ENCODE measurements at places on chromosomes 3 and 15.
A peak's percentile ranks its signal among the peaks of the same experiment; 100 is the strongest.

DNA sequence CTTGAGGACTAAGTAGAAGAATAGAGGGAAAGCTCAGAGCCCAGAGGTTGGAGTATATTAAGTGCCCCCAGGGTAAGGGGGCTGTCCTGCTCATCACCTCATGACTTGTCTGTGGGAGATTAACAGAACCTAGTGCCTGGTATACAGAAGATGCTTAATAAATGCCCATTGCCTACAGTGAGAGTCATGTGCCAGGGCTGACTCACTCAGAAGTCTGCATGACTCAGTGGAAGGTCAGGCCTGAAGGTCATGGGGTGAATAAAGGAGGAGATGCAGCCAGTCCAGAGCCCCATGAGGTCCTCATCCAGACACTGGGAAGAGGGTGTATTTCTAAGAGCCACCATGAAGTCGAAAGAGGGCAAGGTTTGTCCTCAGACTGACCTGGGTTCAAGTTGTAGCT, 62.5 kb upstream of the TLE3 start:
- DNase-seq = no peak

GRCh38 chr3:4771243-4771642, 208.0 kb upstream of the BHLHE40 start:
- DNase-seq = no peak

- DNase-seq = peak; percentile 91
Observed at GRCh38 chr3:55484801-55485791, 2.0 kb downstream of the WNT5A start.

GRCh38 chr3:143358793-143359491, 239.4 kb downstream of the CHST2 start:
- DNase-seq = no peak

GRCh38 chr3:120144267-120144666, 50.0 kb upstream of the GSK3B start:
- peak; percentile 20 for DNase-seq

DNA sequence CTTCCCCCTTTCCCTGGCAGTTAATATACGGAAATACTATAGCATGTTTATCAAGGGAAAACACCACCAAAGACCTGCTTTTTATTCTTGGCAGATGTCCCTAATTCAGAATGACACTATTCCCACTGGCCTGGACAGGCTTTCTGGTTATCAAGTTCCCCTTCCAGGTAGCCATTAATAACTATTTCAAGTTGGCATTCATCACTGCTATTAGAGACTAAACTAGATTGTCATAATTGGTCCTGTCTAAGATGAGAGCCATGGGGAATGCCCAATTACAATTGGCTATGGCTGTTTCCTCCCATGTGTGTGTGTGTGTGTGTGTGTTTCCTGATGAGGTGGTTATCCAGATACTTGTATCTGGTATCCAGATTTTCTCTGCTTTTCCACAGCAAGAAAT, 608.1 kb downstream of the SQOR start:
- DNase-seq = no peak

DNA sequence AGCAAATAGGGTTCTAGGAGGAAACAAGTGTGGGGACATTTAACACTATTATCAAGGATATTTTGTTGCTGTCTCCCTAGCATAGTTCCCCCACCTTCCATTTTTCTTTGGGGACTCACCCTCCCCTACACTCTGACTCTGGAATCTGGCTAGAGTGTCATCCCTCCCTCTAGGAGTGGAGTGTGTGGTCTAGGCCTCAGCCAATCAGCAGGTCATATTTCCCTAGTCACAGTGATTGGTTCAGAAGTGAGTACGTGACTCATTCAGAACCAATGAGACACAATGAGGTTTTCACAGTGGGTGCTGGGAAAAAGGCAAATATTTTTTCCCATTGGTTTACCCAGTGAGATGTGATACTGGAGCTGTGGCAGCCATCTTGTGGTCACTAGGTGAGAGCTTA, 234.4 kb downstream of the SHQ1 start:
- DNase-seq = no peak

DNA sequence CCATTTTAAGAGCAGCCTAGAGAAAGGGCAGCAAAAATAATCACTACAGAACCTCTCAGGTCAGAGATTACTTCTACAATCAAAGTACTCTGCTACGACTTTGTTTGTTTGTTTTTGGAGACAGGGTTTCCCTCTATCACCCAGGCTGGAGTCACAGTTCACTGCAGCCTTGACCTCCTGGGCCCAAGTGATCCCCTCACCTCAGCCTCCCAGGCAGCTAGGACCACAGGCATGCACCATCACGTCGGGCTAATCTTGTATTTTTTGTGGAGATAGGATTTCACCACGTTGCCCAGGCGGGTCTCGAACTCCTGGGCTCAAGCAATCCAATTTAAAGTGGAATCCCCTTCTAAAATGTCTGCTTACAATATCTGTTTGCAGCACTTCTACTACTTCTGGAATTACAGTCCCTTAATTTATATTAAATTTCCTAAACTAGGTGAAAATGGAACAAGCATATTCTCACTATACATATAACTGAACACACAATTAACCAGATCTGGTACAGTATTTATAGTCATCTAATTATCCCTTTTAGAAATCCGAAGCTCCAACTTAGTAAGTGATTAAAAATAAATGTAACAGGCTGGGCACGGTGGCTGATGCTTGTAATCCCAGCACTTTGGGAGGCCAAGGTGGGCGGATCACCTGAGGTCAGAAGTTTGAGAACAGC, 4.4 kb downstream of the UACA start:
- no peak for DNase-seq

DNA sequence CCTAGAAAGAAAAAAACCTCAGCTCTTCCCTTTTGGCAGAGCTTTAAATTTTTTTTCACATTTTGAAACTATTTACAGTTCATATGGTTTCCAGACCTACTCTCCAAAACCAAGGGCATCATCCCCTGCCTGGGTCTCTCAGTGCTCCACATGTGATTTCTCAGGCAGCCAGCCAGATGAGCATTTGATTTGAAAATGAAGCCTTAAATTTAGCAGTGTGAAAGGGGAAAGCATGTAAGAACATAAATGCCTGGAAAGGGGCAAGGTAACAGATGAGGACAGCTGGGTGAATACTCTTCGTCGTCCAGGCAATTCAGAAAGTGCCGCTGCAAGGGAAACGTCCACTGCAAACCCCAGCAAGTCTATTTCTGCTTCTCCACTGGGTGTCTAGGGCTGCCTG, 94.8 kb downstream of the ATP8B4 start:
- no peak for DNase-seq

DNA sequence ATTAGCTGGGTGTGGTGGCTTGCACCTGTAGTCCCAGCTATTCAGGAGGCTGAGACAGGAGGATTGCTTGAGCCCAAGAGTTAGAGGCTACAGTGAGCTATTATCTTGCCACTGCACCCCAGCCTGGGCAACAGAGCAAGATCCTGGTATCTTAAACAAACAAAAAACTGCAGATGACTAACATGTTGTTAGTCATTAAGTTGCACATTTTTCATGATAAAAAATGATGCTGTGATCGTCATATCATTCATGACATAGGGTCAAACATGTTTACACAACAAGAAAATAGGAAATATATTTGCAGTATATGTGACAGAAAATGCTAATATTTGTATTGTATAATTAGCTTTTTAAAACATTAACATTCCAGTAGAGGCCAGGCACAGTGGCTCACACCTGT, 20.2 kb upstream of the DAPK2 start:
- DNase-seq = no peak

DNA sequence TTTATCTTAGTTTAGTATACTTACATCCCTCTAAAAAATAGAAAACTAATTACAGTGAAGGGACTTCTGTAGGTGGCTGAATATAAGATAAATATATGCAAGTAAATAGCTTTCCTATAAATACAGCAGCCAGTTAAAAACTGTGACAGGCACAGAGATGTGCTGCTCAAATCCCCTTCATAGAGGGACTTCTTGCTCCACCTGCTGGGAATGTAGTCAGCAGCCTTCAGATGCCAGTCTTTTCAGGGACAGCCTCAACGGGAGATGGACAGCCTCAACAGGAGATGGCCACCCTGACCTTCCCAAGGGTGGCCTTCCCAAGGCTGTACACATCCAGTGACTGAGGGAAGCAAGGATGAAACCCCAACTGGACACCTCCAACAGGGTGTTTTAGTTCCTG, 15.7 kb upstream of the PRR23E start:
- DNase-seq = no peak

DNA sequence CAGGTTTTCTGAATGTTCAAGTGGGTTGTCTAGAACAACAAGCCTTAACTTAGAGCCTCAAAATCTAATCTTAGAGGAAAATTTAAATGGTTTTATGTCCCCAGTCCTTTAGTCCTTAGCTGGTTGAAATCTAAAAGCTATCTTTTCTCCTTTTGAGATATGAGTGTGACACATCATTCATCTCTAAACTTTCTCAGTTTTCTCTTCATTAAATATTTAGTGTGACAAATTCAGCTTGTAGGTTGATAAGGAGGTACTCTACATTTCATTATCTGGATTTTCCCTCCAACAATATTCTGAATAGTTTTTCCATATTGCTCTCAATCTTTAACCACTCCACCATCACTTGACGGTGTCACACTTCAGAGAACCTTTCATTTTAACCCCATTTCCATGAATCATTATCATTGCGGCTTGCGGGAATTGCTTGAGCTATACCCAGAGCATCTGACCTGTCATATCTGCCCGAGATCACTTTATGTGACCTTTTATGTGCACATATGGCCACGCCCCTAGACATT, 16.1 kb upstream of the ATP8B4 start:
- DNase-seq = no peak

DNA sequence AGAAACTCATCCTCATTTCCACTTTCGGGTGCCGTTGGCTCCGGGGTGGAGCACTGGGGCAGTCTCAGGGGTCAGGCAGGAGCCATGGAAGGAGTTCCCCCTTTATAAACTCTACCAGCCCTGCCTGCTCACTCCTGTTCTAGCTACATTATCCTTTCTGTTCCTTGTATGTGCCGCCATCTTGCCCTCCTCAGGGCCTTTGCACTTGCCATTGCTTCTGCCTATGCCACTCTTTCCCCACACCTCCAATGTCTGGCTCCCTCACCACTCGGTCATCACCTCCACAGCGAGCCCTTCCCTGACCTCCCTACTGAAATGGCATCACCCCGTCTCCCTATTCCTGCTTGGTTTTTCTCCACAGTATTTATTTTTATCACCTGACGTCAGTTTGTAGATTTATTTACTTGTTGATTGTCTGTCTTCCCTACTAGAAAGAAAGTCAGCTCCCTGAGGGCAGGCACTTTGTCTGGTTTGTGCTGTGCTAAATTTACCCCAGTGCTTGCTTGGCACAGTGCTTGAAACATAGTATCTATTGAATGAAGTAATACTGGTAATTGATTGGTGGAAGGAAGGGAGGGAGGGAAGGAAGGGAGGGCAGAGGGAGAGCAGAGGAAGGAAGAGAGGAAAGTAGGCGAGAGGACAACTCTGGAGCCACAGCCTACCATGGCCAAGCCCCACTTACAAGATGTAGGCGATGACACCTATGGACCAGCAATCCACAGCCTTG, 8.8 kb downstream of the CAMK1 start:
- no peak for DNase-seq

DNA sequence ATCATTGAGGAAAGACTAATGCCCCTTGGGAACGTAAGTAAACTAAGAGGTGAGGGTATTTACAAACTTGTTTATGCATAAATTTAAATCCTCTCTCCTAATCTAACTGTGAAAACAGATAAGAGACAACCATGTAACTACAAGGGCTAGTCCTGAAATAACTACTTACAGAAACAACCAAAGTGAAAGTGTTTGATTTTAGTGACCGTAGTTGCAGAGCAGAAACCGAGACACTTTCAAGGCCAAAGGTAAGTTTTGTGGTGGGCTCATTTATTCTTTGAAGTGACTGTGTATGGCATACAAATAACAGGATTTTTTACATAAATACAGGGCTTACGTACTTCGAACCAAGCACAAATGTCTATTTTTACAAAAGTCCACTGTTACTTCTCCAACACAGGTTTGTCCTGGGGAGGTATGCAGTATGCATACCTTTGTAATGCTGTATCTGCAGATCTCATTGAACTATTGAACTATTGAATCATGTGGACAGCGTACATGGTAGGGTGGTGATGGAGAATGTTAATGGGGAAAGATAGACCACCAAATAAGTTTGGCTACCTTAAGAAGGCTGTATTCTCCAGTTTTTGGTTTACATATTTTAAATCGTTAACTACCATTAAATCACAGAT, 99.6 kb upstream of the RBMS3 start:
- no peak for DNase-seq

DNA sequence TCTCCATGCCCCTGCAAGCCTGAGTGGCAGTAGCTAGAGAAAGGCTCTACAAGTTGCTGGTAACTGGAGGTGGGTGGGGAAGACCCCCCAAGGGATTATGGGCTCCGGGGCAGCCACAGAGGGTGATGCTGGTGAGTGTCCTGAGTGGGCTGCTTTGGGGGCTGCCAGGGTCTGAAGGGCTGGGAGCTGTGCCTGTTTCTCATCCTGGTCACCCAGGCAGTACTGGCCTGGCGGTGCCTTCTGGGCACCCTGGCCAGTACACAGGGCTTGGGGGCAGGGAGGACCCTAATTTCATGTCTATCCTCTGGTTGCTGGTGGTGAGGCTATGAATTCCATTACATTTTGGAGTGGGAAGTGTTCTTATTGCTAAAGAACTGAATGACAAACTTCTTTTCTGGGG, 46.1 kb upstream of the GATM start:
- no peak for DNase-seq

DNA sequence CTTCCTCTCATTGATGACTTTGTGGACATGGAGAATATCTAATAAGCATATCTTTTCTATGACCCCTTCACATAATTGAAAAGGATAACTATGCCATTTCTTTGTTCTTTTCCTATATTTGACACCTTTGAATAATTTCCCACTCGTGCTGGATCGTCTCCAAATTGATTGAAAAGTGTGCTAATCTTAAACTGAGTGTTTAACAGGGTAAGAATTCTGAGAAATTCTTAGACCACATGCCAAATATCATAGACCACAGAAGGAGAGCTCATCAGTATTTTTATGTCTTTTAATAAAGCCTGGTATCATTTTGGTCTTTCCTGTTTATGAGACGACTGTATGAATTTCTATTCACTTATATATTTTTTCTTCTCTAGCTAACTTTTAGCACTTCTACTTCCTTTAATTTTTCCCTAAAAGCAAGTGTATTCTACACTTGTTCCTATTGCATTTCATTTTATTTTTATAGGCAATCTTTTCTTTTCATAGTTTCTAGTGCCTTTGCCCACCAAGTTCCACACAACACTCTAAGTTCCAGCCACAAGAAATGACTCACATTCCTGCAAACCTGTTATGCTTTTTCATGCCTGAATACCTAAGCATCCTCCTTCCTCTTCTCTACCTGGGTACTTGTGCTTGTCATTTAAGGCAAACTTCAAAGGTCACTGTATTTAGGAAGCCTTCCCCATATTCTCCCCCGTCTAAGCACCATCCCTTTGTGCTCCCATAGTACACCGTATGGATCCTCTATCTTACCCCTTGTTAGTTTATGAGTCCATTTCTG, 30.1 kb downstream of the KBTBD8 start:
- no peak for DNase-seq

All from astrocyte of the spinal cord (primary cell).